Renal cortical epithelial cell (primary cell): ENCODE measurements at places on chromosomes 6 and 20. TPM values are rescaled to one million over a fixed set of nuclear protein-coding genes. Genes with fewer than 3 reads are reported as not detected.
A peak's percentile ranks its signal among the peaks of the same experiment; 100 is the strongest.

DNA sequence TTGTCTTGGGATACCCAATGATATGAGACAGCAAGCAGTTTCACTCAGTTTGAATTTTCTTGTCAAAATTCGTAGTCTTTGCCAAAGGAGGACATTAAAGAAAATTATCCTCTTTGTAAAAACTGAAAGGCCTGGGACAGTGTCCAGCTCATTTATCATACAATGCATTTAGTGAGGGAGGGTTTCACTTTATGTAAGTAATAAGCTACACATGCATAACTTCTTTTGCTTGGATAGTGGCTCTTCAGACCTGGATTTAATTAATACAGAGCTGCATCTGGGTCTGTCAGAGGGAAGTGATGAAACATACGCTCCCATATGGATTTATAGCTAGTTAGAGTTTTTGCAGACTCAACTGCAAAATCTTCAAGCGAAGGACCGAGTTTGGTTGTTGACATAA, 175.6 kb downstream of the PHACTR1 start:
- DNase-seq: no peak

DNA sequence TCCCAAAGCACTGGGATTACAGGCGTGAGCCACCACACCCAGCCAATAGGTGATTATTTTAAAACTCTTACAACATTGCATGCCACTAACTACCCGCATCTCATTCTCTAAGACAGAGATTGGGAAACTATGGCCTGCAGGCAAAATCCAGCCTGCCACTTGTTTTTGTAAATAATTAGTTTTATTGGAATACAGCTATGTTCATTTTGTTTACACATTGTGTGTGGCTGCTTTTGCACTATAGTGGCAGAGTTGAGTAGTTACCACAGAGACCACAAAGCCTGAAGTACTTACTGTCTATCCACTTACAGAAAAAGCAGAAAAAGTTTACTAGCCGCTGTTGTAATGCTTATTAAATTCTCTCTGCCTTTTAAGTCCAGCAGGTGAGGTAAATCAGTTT, 16.4 kb upstream of the PKIG start:
- DNase-seq: peak; percentile 81

- DNase-seq: peak; percentile 54
Observed at GRCh38 chr6:105424175-105424783, 21.4 kb upstream of the PREP start.

DNA sequence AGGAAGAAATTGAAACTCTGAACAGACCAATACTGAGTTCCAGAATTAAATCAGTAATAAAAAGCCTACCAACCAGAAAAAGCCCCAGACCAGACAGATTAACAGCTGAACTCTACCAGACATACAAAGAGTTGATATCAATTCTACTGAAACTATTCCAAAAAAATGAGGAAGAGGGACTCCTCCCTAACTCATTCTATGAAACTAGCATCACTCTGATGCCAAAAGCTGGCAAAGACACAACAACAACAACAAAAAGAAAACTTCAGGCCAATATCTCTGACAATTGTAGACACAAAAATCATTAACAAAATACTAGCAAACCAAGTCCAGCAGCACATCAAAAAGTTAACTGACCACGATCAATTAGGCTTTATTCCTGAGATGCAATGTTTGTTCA, 246.0 kb upstream of the RUNX2 start:
- no peak for DNase-seq

- DNase-seq: no peak
Observed at GRCh38 chr6:22966691-22967422, 397.5 kb downstream of the HDGFL1 start.

DNA sequence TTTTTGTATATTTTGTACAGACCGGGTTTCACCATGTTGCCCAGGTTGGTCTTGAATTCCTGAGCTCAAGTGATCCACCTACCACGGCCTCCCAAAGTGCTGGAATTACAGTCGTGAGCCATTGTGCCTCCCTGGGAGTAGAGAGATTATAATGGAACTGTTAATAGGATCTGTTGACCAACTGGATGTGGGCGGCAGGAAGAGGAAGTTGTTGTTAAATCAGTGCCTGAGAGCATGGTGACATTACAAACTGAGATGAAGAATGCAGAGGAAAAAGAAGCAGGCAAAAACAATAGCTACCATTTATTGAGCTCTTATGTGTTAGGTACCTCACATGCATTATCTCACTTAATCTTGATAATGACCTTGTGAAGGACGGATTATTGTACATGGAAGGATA, 9.2 kb upstream of the L3MBTL3 start:
- DNase-seq: no peak

- DNase-seq: no peak
Observed at GRCh38 chr20:64242003-64242796, 13.3 kb upstream of the PCMTD2 start.

GRCh38 chr6:27136077-27136644, 111.3 kb upstream of the PRSS16 start:
- DNase-seq: no peak

- DNase-seq: no peak
Observed at GRCh38 chr20:3648951-3649350, 14.2 kb downstream of the GFRA4 start.

DNA sequence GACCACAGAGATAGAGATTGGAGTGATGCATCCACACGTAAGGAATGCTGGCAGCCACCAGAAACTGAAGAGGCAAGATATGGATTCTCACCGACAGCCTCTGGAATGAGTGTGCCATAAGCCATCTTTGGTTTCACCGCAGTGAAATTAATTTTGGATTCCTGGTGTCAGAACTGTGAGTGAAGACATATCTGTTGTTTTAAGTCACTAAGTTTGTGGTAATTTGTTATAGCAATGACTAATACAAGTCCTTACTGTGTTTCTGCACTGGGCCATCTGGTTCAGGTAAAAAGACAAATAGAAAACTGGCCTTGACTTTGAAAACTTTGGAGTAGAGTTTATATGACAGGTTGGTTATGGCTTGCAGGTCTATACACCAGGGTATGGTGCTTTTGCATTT, 261.9 kb downstream of the PHF3 start:
- no peak for DNase-seq

GRCh38 chr20:7038029-7038428, 270.5 kb downstream of the BMP2 start:
- DNase-seq: peak; percentile 51

- peak; percentile 67 for DNase-seq
Observed at GRCh38 chr20:4089756-4090487, 74.6 kb upstream of the RNF24 start.

DNA sequence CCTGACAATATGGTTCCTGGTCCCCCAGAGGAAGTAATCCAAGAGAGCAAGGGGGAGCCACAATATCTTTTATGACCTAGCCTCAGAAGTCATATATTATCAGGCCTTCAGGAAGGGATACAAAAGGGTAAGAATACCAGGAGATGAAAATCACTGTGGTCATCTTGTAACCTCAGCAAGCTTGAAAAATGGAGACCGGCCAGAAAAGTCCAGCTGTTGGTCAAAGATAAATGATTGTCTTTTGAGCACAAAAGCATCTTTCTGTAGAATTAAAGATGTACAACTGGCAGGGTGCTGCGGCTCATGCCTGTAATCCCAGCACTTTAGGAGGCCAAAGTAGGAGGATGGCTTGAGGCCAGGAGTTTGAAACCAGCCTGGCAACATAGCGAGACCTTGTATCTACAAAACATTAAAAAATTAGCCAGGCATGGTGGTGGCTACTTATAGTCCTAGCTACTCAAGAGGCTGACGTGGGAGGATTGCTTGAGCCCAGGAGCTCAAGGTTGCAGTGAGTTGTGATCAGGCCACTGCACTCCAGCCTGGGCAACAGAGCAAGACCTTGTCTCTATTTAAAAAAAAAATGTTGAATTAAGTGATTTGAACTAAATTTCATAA, 118.0 kb upstream of the MARCKS start:
- DNase-seq: no peak

GRCh38 chr20:24497851-24498250, 28.4 kb downstream of the SYNDIG1 start:
- DNase-seq: peak; percentile 28

- no peak for DNase-seq
Observed at GRCh38 chr20:5947276-5947675, 3.1 kb downstream of the TRMT6 start.

DNA sequence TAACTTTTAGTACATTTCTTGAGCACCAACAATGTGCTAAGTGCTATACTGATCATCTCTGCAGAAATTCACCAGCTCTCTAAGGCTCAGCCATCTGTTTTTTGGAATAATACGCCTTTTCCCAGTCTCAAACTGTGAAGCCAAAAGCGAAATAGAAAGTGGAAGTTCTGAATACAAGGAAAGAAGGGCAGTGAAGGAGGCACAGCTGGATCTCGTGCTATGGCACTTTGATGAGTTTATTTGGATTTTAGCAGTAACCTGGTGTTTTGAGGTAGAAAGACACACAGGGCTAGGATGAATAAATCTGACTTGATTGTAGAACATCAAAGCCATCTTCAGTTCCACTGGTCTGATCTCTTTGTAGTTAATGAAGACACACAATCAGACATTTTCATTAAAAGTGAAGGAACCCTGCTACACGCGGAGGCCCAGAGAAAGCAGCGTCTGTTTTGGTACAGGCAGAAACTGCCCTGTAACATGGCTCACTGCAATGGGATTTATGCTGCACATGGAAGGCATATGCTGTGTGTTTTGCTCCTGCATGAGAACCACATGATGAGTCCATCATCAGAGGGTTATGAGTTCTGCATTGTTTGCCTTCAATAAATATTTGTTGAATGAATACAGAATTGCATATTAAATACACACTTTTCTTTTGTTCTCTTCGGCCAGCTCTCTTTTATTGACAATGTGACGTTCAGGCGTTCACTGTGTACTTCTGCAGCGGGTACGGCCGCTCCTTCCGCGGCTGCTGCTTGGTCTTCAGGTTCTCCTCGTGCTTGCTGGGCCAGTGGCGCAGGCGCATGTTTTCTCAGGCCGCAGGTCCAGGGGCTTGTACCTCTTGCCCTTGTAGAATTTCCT, 100.9 kb downstream of the PREP start:
- DNase-seq: no peak

- no peak for DNase-seq
Observed at GRCh38 chr6:11433860-11434259, 103.7 kb upstream of the TMEM170B start.

DNA sequence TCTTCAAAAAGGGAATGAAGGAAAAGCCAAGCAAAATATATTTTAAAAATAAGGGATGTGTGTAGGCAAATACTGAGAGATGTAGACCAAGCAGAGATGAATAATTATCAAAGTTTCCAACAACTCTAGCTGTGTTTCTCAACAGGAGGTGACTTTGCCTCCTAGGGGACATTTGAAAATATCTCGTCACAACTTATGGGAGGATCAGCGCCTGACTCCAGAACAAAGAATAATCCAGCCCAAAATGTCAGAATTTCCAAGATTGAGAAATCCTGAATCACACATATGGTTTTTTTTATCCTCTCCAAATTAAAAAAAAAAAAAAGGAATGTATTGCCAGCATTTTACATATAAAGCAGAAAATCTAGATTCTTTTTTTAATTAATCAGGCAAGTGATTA, 241.2 kb upstream of the ZFP64 start:
- no peak for DNase-seq

DNA sequence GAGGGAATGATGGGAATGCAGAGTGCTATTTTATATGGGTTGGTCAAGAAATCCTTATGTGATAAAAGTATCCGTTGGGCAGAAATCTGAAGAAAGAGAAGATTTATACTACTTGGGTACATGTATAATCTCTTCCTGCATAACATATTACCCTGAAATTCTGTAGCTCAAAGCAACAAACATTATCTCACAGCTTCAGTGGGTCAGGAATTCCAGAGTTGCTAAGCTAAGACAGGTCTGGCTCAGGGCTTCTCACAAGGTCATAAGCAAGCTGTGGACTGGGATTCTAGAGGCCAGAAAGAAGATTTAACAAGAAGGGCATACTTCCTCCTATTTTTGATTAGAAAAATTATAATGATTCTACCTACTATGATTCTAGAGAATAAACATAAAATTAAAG, 172.5 kb upstream of the THEMIS start:
- no peak for DNase-seq

DNA sequence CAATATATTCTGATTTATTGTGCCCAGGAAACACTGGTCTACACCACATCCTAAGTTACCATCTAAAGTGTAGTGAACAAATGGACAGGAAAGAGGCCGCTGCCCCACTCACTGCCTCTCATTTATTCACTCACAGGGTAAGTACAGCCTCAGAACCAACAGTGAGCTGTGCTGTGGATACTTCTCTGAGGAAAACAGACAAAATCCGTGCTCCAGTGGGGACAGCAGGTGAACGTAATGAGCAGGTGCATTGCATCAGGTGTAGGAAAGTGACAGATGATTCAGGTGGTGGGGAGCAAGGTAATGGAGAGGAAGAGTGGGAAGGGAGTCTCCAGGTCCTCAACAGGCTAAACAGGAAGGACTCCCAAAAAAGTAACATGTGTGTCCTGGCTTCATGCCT, 8.4 kb upstream of the ULBP2 start:
- no peak for DNase-seq

DNA sequence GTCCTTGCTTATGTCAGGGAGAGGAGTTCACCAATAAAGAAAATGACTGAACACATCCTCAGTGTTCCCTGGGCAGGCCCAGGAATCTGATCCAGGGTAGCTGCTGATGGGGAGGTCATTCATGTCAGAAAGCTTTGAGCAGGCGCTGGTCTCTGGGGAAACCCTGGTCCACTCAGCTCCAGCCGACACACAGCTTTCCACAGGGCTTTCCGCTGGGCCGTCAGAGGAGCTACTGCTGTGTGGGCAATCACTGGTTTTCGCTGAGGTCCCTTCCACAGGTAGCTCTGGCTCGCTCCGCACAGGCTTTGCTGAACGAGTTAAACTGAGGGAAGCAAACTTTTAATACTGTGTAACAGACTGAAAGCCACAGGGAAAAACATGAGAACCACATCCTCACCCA, 17.5 kb upstream of the ANKRD60 start:
- DNase-seq: no peak

The PLA2G7 gene
- 0.10 and 0.87 TPM in 2 replicates for total RNA-seq

The TXNDC5 gene
- 301 and 340 TPM in 2 replicates for total RNA-seq

The EZR gene
- 307 and 456 TPM in 2 replicates for total RNA-seq

The SYCP2L gene
- total RNA-seq: 0.35 and 0.52 TPM in 2 replicates

The TTI1 gene
- 14.4 and 20.6 TPM in 2 replicates for total RNA-seq

The IMPG1 gene
- 0.30 TPM in 1 of 2 replicates, not detected in the other for total RNA-seq

The CLPSL1 gene
- not detected in 2 replicates for total RNA-seq

The FUT9 gene
- total RNA-seq: under 0.01 and 0.20 TPM in 2 replicates

The RUNX2 gene
- total RNA-seq: 13.9 and 34.1 TPM in 2 replicates

The CGAS gene
- total RNA-seq: 3.4 and 9.6 TPM in 2 replicates

The SAMD5 gene
- 0.87 and 3.3 TPM in 2 replicates for total RNA-seq

The OR2B6 gene
- not detected in 2 replicates for total RNA-seq
